ENCODE measurements at places on chromosomes 2 and 18.

DNA sequence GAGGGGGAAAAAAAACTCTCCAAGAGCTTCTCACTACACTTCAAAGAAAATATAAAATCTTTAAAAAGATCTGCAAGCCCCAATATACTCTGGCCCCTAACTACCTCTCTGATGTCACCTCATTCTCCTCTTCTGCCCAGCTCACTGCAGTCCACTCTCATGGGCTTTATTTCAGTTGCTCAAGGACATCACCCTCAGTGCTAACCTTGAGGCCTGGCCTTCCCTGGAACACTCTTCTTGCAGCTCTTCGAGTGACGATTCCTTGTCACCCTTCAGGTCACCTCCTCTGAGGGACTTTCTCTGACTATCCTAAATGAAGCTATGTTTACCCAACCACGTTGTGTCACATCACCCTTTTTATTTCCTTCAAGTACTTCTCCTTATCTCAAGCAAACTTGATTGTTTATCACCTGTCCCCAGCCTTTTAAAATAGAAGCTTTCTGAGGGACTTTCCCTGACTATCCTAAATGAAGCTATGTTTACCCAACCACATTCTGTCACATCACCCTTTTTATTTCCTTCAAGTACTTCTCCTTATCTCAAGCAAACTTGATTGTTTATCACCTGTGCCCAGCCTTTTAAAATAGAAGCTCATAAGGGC, 10.4 kb downstream of the RTTN start:
- DNase-seq: no peak

DNA sequence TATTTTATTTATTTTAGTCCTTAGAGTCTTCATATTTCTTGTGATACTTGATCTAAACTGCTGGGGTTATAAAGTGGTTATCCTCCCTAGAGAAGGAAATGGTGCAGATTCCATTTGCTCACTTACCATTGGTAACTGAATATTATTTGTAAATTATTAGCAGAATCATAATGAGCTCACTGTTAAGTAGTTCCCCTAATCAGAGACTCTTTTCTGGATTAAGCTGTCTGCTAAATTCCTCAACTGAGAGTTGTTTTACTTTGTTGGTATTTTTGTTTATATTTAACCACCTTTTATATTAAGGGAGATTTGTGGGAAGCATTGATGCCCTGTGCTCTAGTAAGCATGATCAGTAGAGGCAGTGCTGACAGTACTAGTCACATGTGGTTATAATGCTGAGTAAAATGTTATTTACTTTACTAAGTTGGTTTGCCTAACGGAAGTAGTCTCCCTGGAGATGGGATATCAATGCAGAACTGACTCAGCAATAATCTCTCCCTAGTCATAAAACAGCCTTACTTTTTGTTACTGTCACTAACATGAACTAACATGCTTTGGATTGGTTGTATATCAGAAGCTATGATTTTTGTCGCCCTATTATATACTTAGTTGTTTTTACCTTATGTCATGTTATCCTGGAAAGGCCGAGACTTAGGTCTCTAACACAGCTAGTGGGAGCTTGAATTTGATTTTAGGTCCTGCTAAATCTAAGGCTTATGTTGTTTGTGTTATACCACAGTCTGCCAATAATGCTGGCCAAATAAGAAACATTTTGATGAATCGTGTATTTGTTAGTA, 166.7 kb downstream of the MCFD2 start:
- no peak for DNase-seq

DNA sequence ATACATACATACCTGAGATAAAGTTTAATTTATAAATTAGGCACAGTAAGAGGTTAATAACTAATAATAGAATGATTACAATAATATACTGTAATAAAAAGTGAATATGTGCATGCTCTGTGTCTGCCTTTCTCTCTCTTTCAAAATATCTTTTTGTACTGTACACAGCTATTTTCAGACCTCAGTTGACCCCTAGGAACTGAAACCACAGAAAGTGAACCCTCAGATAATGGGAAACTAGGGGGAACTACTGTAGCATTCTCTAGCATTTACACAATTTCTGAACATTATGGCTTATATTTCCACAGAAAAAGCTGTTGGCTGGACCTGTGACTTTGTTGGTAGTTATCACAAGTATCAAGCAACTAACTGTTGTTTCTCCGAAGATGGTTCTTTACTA, 25.9 kb downstream of the WDR75 start:
- DNase-seq: no peak

DNA sequence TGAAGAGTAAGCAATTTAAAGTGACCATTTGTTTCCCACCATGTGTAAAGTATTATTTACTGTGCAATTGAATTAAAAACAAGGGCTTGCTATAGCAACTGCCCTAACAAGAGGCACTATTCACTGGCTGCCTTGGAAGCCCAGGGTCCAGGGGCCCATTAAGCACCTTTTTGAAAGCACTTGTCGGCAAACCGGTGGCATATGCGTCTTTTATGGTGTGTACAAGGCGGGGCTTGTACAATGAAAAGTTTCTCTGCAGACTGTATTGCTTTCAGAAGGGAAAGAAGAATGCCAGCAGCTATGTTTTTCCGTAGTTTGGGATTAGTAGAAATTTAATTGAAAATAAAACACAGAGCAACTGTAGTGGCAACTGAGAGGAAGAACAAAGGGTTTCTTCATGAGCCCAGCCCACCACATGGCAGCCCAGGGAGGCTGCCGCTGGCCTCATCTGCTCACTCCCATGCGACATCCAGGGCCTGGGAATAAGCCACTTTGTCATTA, 279.5 kb upstream of the PARD3B start:
- no peak for DNase-seq

DNA sequence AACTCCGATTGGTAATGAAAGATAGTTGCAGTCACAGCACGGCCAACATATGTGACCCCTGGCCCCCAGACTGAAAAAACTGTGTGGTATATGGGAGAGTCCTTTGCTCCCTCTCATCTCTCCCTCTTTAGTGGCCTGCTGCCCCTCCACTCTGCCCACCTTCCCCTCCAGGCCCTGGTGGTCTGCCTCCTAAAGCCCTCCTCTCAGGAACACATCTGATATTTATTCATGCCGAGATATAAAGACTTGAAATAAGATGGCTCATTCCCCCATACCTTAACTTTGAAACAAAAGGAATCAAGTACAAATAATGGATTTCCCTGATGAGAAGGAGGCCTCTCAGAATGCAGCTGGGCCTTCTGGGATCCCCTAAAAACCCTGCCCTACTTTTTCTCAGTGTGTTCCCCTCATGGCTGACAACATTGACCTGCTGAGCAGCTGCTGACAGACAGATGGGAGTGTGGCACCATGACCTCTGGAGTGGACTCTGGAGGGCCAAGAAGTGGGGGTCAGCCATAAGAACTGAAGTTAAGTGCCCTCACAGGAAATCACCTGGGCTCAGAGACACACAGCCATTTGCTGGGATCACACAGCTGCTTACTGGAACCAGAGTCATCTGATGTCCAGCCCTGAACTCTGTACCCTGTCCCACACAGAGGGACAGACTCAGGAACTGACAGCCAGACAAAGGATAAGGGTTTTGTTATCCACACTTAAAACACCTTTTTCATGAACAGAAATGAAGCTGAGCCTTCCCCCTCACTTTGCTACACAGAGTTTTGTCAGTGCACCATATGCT, 39.8 kb upstream of the ST8SIA3 start:
- DNase-seq: no peak

DNA sequence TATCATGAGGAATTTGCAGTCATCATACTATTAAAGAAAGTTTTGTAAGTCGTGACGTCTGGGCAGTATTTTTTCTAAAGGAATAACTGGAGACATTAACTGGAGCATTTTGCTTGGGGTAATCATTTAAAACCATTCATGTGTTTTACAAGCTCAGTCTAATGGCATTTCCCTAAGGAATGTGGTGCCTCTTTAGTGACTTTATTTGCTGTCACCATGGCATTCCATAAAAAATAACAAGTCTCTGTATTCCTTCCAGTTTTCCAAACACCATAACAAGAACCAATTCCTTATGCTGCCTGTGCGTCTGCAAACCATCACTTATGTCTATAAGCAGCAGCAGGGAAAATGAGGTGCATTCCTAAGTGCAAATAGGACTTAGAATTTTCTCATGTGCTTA, 82.8 kb downstream of the EPB41L3 start:
- DNase-seq: no peak

- DNase-seq: no peak
Observed at GRCh38 chr18:49399003-49399402, 61.4 kb downstream of the DYM start.

DNA sequence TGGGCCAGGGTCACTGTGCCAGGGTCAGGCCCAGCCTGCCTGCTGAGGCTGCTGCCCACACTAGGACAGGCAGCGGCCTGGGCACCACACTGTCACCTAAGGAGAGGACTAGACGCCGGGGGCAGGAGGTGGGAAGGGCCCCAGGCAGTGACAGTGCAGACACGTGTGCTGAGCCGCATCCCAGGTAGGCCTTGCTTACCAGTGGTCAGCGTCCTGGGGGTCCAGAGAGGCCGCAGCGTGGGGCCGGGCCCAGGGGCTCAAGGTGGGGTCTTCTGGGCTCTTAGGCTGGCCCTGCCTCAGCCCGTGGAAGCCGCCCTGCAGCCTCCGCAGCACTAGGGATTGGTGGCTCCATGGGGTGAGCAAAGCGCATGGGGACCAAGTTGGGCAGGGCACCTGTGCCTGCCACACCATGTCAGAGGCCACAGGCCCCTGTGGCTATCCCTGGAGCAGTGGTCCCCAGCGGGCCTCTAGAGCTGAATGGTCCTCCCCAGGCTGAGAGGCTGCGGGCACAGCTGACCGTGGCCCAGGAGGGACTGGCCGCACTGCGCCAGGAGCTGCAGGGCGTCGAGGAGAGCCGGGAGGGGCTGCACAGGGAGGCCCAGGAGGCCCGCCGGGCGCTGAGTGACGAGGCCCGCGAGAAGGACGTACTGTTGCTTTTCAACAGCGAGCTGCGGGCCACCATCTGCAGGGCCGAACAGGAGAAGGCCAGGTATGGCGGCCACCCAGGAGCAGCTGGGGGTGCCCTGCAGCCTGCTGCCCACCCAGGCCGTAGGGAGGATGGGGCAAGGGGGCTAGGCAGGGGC, 35.2 kb upstream of the SNED1 start:
- DNase-seq: no peak

DNA sequence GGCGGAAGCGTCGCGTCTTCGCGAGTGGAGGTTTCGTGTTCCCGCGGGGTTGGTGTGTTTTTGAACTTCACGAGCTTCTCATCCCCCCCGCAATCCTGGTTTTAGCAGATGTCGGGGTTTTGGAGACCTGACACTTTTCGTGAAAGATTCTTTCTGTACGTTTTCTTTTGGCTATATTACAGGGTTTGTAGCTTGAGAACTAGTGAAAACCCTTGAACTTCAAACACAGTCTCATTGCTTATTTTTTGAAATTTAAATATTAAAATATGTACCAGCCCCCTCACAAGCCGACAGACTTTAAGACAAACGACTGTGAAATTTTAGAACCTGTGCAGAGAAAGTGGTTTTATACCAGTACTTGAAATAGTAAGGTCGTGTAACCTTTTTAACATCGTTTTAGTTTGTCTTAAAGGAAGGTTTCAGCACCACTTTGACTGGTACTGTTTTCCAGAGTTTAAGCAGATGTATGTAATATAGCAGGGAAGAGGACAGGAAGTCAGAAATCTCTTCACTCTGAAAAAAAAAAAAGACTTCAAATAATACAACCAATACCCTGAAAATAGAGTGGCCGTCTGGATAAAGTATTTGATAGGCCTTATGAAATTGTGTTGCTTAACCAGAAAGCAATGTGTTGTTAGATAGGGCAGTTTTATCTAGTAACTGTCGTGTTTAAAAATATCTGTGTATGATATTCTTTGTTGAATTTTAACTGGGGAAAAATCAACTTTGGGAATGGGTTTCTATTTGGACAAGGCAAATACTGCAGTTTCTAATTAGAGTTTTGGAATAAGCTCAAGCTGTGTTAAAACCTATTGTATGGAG, 1.4 kb downstream of the SPATS2L start:
- DNase-seq: no peak

GRCh38 chr2:234203135-234203984, 152.9 kb downstream of the SPP2 start:
- DNase-seq: no peak

DNA sequence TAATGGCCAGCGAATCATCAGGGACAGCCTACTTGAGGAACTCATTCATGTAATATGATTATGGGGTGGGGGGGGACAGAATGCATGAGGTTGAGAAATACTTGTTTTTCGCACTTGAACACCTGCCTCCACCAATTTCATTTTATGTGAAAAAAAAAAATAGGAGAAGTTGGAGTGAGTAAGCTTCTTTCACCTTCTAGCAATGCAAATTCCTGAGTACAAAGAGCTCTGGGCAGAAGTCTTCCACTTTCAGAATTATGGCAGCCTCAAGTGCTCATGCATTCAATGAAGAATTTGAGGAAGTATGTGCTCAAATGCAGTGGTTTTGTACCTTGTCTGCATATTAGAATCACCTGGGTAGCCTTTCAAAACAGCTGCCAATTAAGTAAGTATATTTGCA, 40.1 kb upstream of the GPD2 start:
- no peak for DNase-seq

DNA sequence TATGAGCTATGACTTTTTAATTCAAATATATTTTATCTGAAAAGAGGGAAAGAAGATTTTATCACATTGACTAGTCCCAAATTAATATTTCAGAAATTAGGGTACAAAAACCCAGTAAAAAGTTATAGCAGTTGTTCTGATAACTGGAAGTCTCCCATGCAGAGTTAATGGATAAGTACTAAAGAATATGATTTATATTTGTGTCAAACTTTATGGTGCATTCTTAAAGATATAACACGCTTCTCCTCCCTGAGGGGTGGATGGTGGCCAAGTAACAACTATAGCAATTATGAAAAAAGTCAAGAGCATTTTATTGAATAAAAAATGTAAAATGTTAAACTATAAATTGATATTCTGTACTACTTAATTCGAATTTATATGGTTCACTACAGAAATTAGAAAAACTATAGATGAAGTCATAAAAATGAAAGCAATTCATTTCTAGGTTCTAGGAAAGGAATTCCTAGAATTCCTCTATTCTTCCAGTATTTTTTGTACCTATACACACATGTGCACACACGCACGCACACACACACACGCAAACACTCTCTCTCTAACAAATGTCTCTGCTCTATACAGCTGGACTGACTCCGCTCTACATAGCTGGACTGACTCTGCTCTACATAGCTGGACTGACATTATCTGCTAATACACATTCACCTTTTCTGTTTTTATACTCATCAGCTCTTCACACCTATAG, 111.3 kb downstream of the PRELID3A start:
- DNase-seq: no peak

GRCh38 chr2:101433465-101433864, 41.4 kb downstream of the RFX8 start:
- no peak for DNase-seq

DNA sequence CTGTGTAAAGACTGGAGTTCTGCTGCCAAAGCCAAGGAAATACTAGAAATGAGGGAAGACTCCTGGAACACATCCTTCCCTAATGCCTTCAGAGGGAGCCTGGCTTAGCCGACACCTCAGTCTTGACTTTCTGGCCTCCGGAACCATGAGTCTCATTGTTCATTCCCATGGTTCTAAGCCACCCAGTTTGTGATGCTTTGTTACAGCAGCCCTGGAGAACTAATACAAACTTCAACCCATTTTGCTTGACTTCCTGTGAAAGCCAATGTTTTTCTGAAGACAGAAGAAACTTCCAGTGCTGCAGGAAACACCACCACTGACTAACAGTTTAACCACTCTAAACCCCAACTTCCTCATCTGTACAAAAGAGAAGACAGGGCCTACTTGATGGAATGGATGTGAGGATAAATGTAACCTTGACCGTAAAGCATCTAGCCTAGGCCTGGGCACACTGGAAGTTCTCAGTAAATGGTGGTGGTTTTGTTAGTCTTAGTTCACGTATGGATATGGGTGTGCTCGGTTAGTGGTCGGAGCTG, 85.9 kb upstream of the RFX8 start:
- no peak for DNase-seq

- DNase-seq: no peak
Observed at GRCh38 chr18:43060020-43060419, 55.5 kb downstream of the RIT2 start.
